ENCODE measurements at places on chromosomes 4 and X.

DNA sequence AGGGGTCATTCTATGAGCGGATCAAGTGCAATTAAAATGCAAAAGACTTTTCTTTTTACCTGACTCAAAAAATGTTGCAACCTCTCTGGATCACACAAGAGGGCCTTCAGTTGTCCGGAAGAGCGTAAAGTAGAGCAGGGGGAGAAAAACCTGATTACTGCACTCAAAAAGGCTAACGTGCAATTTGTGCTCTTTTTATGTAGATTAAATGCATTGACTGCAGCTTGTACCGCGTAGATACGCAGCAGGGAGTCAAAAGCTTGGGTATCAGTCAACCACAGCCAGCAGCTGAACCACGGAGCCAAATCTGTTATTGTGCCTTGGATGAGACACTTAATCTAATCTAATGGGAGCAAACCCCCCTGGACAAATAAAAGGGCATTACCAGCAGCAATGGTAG lies 107.3 kb upstream of the RAI2 start:
- H3K27me3 ChIP-seq, result peaks cover 48% of the 10 kb centered on the region
- H3K36me3 ChIP-seq, result no peaks in the 10 kb centered on the region
- no peaks in the 10 kb centered on the region for H3K4me1 ChIP-seq

DNA sequence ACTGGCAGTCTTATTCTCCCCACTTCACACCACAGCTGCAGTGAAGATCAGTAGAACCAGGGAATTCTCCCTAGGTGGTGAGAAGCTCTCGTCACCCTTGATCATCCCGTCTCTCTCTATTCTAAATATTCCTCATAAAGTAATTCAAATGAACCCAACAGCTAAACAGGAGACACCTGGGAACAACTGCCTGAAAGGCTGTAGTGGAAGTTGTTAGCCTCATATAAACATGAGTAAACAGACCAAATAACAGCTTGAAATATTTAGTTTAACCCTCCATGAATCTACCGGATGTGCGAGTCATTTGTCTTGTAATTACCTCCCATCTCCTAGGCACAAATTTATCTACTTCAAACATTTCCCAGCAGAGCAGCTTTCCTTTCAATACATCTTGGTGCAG lies 30.4 kb upstream of the APELA start:
- no peak for DNase-seq
- H3K36me3 ChIP-seq, result no peaks in the 10 kb centered on the region
- H3K27ac ChIP-seq, result no peak overlapping the region
- no peak overlapping the region for H3K4me3 ChIP-seq
- H3K27me3 ChIP-seq, result no peaks in the 10 kb centered on the region

GRCh38 chr4:59945277-59945676 lies 1254.8 kb upstream of the ADGRL3 start:
- no peak for DNase-seq
- H3K4me1 ChIP-seq, result no peaks in the 10 kb centered on the region
- no peaks in the 10 kb centered on the region for H3K36me3 ChIP-seq
- H3K27me3 ChIP-seq, result no peaks in the 10 kb centered on the region
- H3K27ac ChIP-seq, result no peak overlapping the region
- H3K4me3 ChIP-seq, result no peak overlapping the region

DNA sequence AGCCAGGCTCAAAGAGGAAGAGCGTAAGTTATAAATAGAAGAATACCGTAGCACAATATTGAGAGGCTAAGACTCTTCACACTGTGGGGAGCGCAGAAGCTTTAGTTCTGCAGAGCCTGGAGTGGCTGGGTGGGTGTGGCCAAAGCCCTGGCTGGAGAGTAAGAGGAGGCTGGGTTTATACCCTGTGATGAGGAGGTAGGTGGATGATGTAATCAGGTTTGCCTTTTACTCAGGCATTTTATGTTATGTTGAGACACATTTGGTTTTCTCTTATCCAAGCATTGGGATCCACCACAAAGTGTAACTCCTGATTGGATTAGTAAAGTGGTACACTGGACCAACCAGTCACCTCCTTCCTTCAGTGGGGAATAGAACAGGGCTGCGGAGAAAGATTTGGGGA lies 13.9 kb downstream of the CDS1 start:
- no peak for DNase-seq
- H3K27ac ChIP-seq, result no peak overlapping the region
- no peaks in the 10 kb centered on the region for H3K27me3 ChIP-seq
- no peak overlapping the region for H3K4me3 ChIP-seq
- no peaks in the 10 kb centered on the region for H3K36me3 ChIP-seq

- no peaks in the 10 kb centered on the region for H3K27me3 ChIP-seq
- no peak overlapping the region for H3K27ac ChIP-seq
- H3K36me3 ChIP-seq, result no peaks in the 10 kb centered on the region
- H3K4me3 ChIP-seq, result no peak overlapping the region
- H3K4me1 ChIP-seq, result no peaks in the 10 kb centered on the region
Measured at GRCh38 chr4:69617083-69617694, 22.3 kb downstream of the UGT2A2 start.

DNA sequence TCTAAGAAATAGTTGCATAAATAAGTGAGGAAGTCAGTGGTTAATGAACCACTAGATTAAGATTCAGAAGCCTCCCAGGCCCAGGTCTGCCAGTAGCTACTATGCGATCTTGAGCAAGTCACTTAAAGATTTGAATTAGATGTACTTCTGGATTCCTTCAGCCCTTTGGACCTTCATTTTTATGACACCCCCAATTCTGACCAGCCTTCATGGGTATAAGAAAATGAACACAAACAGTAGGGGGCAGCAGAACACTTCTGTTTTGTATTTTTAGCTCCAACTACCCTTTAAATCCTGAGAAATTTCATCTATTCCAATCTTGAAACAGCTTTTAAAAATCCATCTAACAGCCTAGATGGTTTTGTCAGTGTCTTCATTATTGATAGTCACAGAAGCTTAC lies 19.0 kb downstream of the TMEM47 start:
- H3K27ac ChIP-seq, result no peak overlapping the region
- no peaks in the 10 kb centered on the region for H3K36me3 ChIP-seq
- H3K4me3 ChIP-seq, result no peak overlapping the region
- H3K4me1 ChIP-seq, result no peaks in the 10 kb centered on the region
- peaks cover 13% of the 10 kb centered on the region for H3K27me3 ChIP-seq
